ENCODE measurements at places on chromosomes 3 and 15.

DNA sequence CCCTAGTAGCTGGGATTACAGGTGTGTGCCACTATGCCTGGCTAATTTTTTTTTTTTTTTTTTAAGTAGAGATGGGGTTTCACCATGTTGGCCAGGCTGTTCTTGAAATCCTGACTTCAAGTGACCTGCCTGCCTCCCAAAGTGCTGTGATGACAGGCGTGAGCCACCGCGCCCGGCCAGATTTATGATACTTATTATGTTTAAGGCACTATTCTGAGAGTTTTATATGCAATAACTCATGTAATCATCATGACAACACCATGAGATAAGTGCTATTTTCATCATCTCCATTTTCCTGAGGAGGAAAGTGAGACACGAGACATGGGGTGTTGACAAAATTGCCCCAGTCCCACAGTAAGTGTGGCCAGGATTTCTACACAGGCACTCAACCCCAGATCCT, 366.4 kb upstream of the TRIM42 start:
- no peak for DNase-seq

- no peak for DNase-seq
Observed at GRCh38 chr3:29026286-29026685, 254.6 kb upstream of the RBMS3 start.

GRCh38 chr3:14494279-14494972, 45.7 kb downstream of the GRIP2 start:
- no peak for DNase-seq

- no peak for DNase-seq
Observed at GRCh38 chr3:29409409-29409808, 128.5 kb downstream of the RBMS3 start.

DNA sequence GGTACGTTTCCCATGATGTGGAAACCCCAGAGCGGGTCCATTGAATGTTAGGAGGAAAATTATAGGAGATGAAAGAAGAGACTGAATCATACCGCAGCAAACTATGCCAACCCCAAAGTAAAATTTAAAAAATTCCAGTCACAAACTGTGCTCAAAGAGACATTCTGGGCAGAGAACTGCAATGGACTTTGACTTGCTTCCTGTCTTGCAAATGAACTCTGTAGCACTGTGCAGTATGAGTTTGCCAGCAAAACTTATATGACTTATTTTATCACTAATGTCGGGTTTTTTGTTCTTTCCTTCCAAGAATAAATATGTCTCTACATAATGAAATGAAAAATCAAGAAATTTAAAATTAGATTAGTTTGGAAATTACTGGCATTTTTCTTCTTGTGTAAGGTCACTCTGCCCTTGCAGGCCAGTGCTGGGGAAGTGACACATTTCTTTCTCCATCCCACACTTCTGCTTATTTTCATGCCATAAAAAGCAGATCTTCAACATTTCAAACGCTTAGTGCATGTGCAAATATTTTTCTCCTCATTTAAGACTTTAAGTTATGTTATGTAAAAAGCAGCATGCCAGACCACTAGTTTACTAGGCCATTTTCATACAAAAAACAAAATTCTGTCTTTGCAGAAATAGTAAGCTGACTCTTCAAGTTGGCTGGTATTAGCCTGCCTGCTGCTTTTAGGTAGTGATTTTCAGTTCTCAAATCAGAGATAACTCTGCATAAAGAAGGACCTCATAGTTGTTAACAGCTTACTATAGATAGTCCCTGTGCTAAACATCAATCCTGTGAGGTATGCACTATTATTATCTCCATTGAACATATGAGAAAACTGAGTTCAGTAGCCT, 32.2 kb upstream of the SSR3 start:
- DNase-seq, result no peak

DNA sequence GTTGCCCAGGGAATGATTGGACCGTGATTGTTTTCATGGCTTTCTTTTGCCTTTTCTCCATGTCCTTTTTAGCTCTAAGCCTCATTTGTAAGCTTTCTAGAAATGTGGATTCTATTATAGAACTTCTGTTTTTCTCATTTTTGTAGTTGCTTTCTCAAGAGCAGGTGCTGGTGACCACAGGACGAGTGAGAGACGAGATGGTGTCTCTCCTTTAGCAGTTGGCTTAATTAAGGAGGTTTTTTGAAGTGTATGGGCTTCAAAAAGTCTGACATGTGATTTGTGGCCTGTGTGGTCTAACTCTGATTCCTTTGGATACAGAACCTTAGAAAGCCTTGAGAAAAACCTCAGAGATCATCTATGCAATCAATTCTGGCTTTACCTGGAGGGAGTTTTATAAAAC, 292.8 kb downstream of the LPP start:
- no peak for DNase-seq

GRCh38 chr3:181711325-181712135, at the start of gene SOX2:
TSS of gene SOX2 (plus strand) at chr3:181711925. CDS start at chr3:181712361, 436 bp downstream.
- DNase-seq, result no peak

GRCh38 chr3:148077965-148078364, 619.7 kb upstream of the AGTR1 start:
- DNase-seq, result no peak

- DNase-seq, result no peak
Observed at GRCh38 chr3:122025296-122025695, 3.2 kb upstream of the ILDR1 start.
